ENCODE measurements at places on chromosomes 7 and 10. TPM values are rescaled to one million over a fixed set of nuclear protein-coding genes. Genes with fewer than 3 reads are reported as not detected.

GRCh38 chr7:50595491-50596102 lies 30.4 kb upstream of the DDC start:
- DNase-seq: peak; percentile 34

PAX4 gene
- total RNA-seq: not detected

IKZF1 gene
- total RNA-seq: not detected

GRCh38 chr10:13887761-13888160 lies 301.0 kb downstream of the PRPF18 start:
- no peak for DNase-seq

DNA sequence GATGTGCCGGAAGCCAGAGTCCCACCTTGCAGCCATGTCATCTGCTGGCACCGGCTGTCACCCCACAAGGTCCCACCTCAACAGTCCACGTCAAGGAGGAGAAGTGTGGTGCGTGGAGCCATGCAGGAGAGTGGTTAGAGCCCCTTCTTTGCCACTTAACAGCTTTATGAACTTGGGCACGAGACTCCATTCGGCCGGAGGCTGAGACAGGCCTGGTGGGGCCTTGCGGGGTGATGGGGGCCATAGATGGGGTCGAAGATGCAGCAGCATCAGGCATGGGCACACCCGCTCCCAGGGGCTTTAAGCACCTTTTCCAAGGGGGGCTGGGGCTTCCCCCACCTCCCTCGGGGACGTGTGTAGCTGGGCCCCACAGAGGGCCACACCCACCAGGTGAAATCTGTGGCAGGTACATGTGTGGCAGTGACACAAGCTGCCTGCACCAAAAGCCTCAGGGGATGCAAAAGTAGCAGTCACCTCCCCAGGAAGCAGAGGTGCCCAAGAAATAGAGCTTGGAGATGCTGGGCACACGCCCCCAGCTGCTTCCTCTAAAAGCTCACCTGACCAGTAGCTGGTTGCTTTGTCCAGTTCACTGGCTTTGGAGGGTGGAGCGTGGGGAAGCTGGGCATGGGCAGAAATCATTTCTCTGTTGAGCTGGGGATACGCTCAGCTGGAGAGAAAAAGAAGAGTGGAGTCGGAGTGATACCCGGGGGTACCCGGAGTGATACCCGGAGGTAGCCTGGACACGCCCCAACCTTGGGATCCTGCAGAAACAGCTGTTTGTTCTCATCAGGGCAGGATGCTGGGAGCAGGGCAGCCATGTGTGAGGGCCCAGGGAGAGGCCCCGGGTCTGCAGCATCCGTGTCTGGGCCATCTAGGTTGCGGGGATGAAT lies 199.8 kb downstream of the EBF3 start:
- DNase-seq: no peak

CLRN3 gene
- total RNA-seq: not detected

GRCh38 chr7:29386196-29386765 lies 177.4 kb upstream of the PRR15 start:
- DNase-seq: no peak

GRCh38 chr10:90432866-90433265 lies 425.0 kb downstream of the HTR7 start:
- no peak for DNase-seq

DNA sequence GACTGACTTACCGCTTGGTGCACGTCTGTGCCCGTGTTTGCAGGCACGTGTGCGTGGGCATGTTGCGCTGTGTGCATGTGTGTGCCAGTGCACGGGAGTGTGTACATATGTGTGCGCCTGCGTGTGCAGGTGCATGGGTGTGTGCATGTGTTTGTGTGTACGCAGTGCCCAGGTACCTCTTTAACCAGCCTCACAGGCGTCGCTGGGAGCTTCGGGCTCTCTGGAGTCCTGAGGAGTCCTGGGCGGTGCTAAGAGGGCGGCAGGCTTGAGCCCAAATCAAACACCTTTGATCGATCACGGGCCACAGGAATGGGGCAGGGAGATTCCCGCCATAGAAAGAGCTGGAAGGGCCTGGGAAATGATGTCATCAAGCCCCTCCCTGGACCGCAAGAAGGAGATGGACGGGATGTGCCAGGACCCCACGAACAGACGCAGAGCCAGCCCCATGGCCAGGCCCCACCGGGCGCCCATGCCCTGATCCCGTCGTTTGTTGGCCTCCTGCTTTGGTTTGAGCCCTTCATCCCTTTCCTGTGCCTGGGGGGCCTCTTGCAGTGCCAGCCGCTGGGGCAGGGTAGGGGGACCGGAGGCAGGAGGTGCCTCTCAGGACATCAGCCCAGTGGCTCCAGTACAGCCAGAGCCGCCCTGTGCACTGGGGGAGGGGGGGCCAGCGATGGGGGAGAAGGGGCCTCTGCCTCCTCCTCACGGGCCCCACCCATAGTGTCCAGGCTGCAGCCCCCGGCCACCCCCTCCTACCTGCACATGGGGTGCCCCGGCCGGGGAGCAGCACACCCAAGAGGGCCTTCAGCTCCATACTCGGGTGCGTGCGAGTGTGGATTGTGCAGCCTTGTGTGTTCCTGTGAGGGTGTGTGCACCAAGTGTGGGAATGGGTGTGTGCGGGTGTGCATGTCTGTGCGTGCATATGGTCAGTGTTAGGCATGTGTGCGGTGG lies 5.8 kb downstream of the KNDC1 start:
- DNase-seq: no peak

SEMA3D gene
- total RNA-seq: 10.8 TPM

DNA sequence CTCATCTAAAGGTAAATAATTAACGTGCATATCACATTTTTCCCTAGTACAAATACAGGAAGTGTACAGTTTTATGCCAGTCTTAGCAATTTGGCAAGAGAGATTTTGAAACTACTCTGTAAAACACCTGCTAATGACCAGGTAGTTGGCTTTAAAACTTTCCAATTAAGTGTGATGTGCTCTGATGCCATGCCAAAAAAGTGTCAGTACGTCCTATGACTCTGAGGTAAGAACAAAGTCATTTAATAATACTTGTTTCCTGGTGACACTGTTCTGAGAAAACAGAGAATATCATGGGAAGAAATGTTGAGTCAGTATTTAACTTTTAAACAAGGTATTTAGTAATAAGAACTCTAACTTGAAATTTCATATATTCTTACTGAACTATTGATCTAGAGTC lies 9.6 kb downstream of the PDZD8 start:
- DNase-seq: no peak

PNLIPRP1 gene
- total RNA-seq: not detected

GRCh38 chr7:26183545-26184280 lies 16.8 kb downstream of the HNRNPA2B1 start:
- no peak for DNase-seq

ASB10 gene
- not detected for total RNA-seq

GRCh38 chr10:52744057-52744805 lies 28.4 kb downstream of the MBL2 start:
- DNase-seq: no peak

- peak; percentile 46 for DNase-seq
Measured at GRCh38 chr7:18420748-18421147, 74.8 kb upstream of the HDAC9 start.

DNA sequence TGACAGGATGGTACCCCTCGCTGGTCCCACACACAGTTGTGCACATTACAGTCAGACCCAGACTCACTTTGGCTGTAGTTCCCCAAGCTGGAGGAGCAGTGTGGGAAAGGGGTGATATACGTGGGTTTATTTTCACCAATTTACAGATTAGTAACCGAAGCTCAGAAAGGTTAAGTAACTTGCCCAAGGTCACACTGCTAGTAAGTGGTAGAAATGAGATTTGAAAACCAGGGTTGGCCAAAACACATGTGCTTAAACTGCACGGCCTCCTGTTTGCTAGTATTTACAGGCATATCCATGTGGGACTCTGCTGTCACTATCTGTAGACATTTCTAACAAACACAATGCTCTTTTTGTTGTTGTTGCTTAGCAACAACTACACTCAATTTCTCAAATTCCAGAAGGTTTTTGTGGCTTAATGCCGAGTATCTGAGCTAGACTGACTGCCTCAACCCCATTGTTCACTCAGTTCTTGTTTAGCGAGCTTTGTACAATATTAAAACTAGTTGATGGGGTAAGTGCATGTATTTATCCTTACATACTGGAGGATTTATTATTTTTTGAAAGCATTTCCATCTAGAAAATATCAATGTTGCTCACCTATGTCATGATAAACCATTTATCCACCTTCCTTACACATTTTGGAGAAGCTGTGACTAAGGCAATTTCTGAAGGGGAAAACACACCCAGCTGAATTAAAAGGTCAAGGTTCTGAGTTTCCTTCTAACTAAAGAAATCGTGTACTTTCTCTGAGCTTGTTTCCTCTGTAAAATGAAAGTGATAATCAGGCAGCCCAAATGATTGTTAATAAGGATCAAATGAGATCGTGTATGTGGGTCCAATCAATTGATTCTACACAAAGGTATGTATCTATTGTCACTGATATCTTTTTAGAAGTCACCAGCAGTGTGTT lies 5.3 kb upstream of the TMEM139 start:
- peak; percentile 68 for DNase-seq

GIMAP8 gene
- not detected for total RNA-seq

GRCh38 chr10:48695636-48696534 lies 11.2 kb downstream of the WDFY4 start:
- DNase-seq: no peak

GRCh38 chr7:104627516-104627915 lies 299.1 kb downstream of the LHFPL3 start:
- peak; percentile 9 for DNase-seq

DNA sequence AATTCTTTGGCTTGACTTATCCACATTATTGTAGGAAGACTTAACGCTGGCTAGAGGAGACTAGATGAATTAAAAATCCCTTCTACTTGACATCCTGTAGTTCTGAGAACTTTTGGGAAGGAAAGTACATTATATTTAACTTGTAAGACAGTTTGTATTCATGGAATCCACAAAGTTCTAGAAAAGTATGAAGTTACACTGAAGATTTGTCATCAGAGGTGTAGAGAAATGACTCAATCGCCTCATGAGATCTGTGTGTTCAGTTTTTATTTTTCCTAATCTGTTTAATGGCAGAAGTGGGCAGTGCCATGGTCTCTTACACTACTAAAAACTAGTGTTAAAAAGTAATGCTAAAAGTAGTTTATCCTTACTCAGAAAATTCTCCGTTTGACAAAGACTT lies 89.1 kb upstream of the SMIM30 start:
- no peak for DNase-seq

C7orf33 gene
- total RNA-seq: not detected

DNA sequence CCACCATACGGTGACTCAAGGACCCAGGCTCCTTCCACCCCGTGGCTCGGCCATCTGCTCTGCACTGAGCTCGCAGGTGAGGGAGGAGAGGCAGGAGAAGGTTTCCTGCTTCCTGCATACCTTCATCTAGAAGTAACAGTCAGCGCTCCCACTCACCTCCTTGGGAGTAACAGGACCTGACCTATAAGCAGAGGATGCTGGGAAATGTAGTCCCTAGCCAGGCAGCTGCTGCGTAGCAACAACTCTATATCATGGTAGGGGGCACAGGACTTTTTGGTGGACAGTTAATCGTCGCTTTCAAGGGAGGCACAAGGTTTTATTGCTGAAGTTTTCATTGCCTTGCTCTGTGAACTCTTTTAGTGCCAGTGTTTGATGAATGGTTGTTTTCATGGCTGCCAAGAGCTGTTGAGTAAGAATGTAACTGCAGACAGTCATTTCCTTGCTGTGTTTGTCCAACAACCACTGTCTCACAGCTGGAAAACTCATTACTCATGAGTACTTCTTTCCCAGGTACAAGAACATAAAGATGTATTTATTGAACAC lies 10.2 kb upstream of the ZFYVE27 start:
- DNase-seq: peak; percentile 85

ZNF239 gene
- total RNA-seq: 12.7 TPM

DNA sequence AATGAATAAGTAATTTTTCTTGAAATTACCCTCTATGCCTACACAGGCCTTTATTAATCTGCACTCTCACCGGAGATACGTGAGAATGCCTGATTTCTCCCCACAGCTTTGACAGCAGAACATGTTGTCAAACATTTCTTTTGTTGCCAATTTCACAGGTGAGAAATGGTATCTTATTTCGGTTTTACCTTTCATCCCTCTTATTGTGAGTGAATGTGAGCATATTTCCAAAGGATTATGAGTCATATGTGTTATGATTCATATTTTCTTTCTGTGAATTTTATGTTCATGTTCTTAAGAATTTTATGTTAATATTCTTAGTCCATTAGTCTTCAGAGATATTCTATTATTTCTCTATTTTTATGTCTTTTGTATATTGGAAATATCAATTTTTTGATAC lies 965.1 kb downstream of the CCSER2 start:
- DNase-seq: no peak

- DNase-seq: peak; percentile 46
Measured at GRCh38 chr10:22648547-22648961, 65.8 kb downstream of the PIP4K2A start.

VAX1 gene
- total RNA-seq: not detected

PODXL gene
- 1.4 TPM for total RNA-seq

GRCh38 chr7:100559127-100559526 lies 14.6 kb downstream of the SAP25 start:
- no peak for DNase-seq

IGF2BP3 gene
- 94.2 TPM for total RNA-seq

MSANTD7 gene
- total RNA-seq: 16.0 TPM

DNA sequence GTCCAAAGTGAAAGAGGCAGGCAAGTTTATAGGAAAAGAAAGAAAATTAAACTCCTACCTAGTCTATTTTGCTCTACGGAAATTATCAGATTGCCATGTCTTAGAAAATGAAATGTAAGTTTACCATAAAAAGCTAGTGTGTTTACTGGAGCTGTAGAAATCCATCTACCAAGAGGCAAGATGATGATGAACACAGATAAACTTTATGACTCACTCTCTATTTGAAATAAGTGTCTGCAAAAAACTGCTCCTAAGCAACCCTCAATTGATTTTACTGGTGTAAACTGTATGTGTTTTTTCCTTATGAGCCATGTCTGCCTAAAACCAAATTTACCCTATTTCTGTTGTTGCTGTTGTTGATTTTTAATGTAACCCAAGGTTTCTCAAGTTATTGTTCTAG lies 73.8 kb upstream of the TMEM106B start:
- no peak for DNase-seq

SPDYE8 gene
- not detected for total RNA-seq

ACTL6B gene
- not detected for total RNA-seq

DNA sequence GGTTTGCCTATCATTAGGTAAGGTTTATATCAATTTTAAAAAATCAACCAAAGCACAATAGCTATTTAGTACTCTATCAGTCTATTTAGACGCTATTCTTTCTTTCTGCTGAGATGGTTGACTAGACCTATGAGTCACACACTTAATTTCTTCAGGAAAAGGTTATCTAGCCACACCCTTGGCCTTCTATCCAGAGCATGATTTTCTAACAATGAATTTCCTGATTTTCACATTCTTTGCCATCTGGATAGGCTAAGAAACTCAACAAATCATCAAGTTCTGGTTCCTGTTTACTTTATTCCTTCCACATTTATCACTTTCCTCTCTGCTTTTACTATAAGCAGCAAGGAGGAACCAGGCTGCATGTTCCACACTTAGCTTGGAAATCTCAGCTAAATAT lies 8.1 kb downstream of the PRPS1L1 start:
- DNase-seq: peak; percentile 72

All from IMR-90 (cell line).